ENCODE measurements at places on chromosomes 16 and 17.

GRCh38 chr16:65315081-65315780 is 193.4 kb upstream of the CDH11 start:
- no peak for DNase-seq

GRCh38 chr17:39672522-39673334 is 4.5 kb downstream of the PNMT start:
- no peak for DNase-seq

GRCh38 chr16:84406006-84406963 is 37.9 kb downstream of the ATP2C2 start:
- DNase-seq, result no peak

GRCh38 chr16:68564382-68564985 is 25.4 kb downstream of the ZFP90 start:
- DNase-seq, result no peak

- no peak for DNase-seq
Measured at GRCh38 chr16:9599415-9600120, 508.1 kb downstream of the HAPSTR1 start.

GRCh38 chr17:47993964-47994363 is 23.1 kb downstream of the CDK5RAP3 start:
- DNase-seq, result no peak

GRCh38 chr16:49632795-49633184 is 223.1 kb downstream of the ZNF423 start:
- no peak for DNase-seq

- no peak for DNase-seq
Measured at GRCh38 chr17:58755577-58756245, at the start of gene PPM1E. Gene PPM1E, plus strand, starts transcription at chr17:58755854.

DNA sequence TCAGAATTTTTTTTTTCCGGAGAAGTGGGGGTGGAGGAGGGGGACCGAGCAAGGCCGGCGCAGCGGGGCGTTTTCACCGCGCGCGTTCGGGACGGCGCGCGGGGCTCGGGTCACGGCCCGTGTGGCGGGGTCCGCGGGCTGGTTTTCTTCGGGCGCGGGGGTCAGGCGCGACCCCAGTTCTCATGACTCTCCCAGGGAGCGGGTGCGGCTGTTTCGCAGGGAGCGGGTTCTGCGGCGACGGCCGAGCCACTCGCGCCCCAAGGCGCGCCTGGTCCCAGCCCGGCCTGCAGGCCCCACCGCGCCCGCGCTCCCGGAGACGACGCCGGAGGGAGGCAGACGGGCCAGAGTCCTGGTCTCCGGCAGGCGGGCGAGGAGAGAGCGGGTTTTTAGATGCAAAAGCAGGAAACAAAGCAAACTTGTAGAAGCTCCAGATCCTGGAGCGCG is 1.0 kb downstream of the BAHCC1 start:
- no peak for DNase-seq

- DNase-seq, result no peak
Measured at GRCh38 chr17:74115586-74115985, 87.9 kb upstream of the RPL38 start.

GRCh38 chr16:1174477-1175357 is 21.8 kb downstream of the CACNA1H start:
- no peak for DNase-seq

DNA sequence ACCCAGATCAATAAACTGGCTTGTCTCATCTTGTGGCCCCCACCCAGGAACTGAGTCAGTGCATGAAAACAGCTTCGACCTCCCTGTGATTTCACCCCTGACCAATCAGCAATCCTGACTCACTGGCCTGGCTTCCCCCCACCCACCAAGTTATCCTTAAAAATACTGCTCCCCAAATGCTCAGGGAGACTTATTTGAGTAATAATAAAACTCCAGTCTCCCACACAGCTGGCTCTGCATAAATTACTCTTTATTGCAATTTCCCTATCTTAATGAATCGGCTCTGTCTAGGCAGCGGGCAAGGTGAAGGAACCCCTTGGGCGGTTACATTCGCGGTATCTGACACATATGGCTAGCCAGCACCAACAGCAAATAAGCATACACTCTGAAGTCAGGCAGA is 9.8 kb upstream of the RABEP1 start:
- DNase-seq, result no peak

GRCh38 chr17:68732301-68732749 is 131.2 kb upstream of the FAM20A start:
- no peak for DNase-seq

DNA sequence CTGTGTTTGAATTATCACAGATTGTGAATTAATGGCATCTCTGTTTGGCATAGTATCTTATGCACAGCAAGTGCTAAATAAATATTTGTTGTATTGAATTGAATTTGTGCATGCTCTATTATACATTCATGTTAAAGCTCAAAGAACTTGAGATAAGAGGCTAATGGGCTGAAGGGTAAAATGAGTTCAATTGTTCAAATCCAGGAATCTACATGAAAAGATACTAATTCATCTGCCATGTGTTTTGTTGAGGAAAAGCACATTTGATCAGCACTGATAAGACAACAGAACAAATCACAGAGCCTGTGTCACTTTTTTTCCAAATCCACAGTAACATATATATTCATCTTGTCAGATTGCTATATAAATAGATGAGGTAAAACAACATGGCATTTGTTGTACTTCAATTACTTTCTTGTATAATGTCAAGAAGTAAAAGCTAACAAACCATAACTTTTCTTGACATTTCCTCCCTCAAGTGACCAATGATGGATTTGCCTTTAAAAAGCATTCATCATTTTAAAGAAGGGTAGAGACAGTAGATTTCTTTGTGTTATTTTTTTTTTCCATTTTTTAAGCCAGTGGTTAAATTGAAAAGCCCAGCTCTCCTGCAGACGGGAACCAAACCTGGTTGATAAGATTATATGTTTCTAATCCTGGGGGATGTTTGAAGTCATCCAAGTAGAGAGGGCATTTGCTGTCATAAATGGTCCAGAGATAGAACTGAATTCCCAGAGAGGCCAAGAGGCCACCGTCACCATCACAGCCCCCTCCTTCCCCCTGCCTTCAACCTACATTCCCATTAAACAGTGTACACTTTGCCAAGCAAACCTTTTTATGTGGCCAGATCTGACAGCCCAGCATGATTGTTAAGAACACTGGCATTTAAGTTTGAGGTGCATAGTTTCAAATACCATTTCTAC is 123.0 kb downstream of the CHD9NB start:
- no peak for DNase-seq

DNA sequence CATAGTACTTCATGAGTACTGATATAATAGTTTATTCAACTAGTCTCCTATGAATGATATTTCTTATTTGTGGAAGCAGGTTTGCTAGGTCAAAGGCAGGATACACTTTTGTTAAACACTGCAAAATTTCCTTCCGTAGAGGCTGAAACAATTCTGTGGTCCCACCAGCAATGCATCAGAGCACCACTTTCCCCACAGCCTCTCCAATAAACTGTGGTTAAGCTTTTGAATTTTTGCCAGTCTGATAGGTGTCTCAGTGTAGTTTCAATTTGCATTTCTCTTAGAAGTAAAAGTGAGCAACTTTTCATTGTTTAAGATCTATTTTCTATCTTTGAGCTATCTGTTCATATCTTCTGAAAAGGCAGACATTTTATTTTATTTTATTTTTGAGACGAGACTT is 36.4 kb upstream of the CORO6 start:
- no peak for DNase-seq

GRCh38 chr16:46889942-46890300 is 5.8 kb downstream of the GPT2 start:
- no peak for DNase-seq

DNA sequence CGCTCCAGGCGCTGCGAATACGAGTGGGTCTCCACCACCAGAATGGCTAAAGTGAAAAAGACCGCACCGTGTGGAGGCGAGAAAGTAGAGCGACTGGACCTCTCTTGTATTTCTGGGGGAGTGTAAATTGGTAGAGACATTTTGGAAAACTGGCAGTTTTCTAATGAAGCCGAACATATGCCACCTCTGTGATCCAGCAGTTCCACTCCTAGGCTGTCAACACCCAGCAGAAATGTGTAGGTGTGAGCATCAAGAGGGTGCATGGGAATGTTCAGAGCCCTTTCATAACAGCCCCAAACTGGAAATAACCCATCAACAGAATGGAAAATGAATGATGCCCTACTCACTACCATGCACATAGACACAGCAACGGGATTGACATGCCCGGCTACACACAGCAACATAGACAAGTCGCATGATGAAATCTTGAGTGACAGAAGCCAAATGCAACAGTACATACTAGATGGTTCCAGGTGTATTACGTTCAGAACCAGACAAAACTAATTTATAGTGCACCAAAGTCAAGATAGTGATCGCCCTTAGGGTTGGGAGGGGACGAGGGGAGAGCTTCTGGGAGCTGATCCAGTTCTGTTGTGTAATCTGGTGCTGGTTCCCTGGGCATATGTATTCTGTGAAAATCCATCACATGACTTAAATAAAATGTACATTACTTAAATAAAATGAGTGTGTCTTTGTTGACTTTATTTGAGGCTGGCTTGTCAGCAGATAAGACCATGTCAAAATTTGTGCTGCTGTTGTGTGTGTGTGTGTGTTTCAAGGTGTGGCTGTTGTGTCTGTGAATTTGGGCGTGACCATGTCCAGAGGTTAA is 877 bp upstream of the BCL7C start:
- no peak for DNase-seq

- no peak for DNase-seq
Measured at GRCh38 chr16:83306961-83307593, 500.7 kb upstream of the HSBP1 start.

DNA sequence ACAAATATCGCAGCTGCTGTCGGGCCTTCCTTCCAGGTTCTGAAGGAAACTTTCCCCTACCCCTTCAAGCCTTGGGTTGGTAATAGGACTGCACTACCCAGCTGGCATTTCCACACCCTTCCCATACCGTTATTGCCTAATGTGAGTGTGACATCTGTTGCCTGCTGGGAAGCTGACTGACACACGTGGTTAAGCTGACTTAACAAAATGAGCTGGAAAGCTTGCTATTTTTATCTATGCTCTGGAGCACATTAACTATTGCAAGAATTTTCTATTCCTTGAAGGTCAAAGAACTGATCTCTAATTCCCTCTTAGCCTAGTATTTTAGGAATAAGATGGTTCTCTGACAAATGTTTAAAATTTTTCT is 79.5 kb downstream of the PMP22 start:
- no peak for DNase-seq

DNA sequence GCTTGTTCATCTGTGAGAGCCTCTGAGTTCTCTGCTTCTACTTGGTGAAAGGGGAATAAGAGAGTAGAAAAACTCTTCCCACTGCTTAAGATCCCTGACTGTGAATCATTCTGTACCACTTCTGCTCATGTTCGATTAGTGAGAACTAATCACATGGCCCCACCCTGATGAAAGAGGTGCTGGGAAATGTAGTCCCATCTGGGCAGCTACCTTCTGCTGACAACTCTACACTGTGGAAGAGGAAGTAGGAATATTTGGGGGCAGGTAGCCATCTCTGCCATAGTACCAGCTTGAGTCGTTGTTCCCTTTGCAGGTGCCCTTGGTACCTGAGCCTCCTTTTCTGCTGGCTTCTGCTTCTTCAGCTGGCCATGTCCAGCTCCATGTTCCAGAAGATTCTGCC is 29.9 kb downstream of the NKD1 start:
- DNase-seq, result no peak

DNA sequence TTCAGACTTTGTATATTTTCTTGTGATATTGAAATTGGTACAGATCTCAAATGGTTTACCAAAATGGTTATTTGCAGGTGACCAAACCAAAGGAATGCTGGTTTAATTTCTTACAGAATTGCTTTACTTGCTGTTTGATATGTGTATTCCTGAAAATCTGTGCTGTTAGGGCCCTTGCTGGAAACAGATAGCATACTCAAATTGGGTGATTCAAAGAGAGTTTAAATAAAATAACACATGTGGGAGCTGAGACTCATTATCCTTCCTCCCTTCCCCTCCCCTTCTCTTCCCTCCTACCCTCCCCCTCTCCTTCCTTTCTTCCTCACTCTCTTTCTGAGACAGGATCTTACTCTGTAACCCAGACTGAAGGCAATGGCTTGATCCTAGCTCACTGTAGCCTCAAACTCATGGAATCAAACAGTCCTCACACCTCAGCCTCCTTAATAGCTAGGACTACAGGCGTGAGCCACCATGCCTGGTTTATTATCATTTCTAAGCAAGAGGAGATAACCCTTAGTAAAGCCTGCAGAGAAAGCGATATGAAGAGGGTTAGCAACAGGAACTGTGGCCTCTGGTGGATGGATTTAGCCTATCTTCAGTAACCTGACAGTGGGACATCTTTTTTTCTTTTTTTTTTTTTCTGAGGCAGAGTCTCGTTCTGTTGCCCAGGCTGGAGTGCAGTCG is 141.9 kb downstream of the BCAS3 start:
- DNase-seq, result no peak

DNA sequence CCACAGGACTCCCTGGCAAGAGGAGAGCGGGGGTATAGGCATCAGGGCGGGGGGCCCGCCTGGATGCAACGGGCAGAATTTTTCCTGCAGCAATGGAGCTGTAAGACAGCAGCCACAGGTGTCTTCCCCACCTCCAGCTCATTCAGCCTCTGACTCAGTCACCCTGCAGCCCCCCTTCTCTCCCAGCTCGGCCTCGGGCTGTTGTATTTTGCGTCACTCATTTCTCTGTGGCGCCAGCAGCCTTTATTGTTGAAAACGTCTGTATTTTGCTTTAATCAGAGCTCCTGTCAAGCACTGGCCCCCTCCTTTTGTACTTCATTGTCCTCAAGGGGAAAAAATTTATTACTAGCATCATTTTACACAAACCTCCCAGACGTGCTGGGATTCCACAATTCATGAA is 117.7 kb downstream of the WSCD1 start:
- no peak for DNase-seq

DNA sequence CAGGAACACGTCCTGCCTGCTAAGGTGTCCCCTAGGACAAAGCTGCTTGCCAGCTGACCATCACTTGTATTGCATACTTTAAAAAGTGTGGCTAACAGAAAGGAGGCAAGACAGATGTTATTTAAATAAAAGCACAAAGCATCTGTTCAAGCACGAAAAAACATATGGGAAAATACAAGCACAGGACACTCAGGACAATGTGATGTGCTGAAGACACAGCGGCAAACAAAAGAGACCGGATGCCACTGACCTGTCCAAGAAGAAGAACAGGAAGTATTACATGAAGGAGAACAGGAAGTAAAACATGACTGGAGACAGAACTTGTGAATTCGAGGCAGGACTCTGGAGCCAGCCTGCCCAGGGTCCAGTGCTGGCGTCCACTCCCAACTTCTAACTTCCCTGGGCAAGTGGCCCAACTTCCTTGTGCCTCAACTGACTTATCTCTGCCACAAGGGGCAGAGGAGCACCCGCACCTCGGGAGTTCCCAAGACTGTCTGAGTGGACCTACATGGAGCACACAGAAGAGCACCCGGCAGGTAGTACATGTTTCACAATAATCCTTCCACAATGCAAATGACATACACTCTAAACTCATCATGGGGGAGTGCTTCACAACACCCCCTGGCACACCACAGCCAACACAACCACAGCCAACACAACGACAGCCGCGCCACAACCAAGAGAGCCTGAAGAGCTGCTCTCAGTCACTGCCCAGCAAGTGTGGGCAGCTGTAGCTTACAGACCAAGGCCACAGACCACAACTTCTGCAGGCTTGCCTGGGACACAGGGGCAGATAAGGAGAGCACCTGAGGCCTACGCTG is 36.6 kb downstream of the ANKRD11 start:
- no peak for DNase-seq
